Bronchial epithelial cell (primary cell): ENCODE measurements at places on chromosomes 11 and 22.

GRCh38 chr11:12421386-12421785, 44.0 kb downstream of the PARVA start:
- no peak for DNase-seq

DNA sequence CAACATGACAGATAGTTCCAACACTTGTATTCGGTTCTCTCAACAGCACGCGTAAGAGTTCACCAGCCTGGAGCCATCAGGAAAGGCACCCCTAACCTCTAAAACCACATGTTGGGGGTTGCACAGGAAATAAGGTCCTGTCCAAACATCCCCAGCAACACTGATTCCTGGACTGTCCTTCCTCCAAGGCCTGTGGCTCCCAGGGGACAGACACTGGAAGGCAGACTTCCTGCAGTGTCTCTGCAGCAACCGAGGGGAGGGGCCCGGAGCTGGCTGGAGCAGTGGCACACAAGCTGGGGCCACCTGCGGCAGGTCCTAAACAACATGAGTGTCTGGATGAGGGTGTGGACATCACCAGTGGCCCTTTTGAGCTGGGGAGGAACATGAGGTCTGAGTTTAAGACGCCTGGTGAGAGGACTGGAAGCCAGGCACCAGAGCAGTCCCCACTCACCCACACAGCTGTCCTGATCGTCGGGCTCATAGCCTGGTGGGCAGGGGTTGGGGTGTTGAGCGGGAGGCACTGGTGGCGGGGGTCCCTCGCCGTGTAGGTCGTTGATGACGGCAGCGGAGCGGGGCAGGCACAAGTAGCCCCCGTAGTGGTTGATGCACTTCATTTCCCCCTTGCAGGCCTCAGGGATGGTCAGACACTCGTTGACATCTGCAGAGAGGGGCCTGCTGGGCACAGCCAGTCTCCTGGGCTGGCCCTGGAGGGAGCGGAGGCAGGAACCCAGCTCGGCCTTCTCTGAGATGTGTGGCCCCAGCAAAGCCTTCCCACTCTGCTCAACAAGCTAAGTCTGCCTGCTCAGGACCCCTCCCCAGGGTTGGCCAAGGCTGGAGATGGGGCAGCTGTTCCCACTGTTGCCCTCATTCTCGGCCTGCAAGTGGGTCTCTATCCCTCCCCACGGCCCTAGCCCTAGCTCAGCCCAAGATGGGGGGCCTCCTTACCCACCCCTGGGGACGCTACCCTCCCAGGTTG, 1.6 kb downstream of the EFEMP2 start:
- no peak for DNase-seq

DNA sequence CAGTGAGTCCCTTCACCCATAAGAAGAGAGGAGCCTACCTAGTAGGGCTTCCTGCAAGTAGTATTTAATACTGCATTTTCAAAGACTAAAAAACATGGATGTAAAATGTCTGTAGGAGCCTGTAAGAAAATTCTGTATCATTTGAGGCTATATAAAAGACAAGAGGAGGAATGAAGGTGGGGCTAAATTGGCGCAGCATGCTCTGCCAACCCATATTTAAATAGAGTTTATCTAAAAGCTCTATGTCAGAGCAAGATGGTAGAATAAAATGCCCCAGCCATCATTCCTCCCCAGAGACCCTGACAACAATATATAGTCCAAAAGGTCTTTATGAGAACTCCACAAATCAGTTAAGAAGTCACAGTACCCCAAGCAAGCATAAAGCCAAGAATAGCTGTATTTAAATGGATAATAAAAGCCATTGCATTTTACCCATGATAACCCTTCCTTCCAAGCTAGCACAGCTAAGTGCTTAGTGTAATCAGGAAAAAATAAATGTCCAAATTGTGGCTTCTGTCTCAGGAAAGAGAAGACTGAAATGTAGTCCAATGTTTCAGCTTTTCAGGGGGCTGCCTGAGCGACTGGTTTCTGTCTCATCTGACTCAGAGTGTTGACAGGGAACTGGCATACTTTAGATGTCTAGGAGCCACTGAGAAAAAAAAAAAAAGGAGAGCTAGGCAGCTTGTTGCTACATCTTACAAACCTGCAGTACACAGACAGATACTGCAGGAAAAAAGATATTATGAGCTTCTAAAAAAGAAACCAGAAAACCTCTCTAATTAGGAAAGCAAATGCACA, 258.6 kb downstream of the METTL15 start:
- DNase-seq: peak; percentile 18

- DNase-seq: no peak
Measured at GRCh38 chr22:36714110-36714509, 10.6 kb upstream of the CACNG2 start.

- no peak for DNase-seq
Measured at GRCh38 chr11:124983674-124984511, 29.9 kb downstream of the CCDC15 start.
